ENCODE measurements at places on chromosomes 7 and 10.
A peak's percentile ranks its signal among the peaks of the same experiment; 100 is the strongest.

DNA sequence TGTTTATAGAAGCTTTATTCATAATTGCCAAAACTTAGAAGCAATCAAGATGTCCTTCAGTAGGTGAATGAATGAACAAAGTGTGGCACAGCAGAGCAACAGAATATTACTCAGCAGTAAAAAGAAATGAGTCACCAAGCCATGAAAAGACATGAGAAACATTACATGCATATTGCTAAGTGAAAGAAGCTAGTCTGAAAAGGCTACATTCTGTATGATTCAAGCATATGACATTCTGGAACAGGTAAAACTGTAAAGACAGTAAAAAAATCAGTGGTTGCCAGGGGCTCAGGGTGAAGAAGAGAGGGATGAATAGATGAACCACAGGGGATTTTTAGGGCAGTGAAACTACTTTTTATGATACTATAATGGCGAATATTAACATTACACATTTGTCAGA is 80.9 kb upstream of the APBB1IP start:
- H3K4me3 ChIP-seq, result no peak overlapping the region
- no peak overlapping the region for H3K27ac ChIP-seq
- no peak for DNase-seq
- no peaks in the 10 kb centered on the region for H3K36me3 ChIP-seq

DNA sequence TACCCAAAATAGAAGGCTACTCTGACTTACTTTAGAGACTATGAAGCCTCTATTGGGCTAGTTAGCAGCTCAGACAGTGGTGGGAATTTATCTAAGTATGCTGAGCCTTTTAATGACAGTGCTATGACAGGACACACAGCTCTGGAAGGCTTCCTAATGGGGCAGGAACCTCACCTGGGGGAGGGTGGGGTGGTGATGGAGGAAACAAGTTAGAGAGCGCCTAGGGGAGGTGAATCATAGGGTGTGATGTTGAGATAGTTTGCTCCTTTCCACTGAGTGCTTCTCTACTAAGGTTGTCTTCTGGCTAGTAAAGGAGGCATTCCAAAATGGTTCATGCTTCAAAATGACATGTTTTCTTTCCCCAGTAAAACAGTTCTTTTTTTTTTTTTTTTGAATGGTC is 42.1 kb downstream of the PPP1R9A start:
- no peak for DNase-seq
- H3K4me1 ChIP-seq, result no peaks in the 10 kb centered on the region
- no peak overlapping the region for H3K4me3 ChIP-seq
- H3K36me3 ChIP-seq, result no peaks in the 10 kb centered on the region
- no peak overlapping the region for H3K27ac ChIP-seq

DNA sequence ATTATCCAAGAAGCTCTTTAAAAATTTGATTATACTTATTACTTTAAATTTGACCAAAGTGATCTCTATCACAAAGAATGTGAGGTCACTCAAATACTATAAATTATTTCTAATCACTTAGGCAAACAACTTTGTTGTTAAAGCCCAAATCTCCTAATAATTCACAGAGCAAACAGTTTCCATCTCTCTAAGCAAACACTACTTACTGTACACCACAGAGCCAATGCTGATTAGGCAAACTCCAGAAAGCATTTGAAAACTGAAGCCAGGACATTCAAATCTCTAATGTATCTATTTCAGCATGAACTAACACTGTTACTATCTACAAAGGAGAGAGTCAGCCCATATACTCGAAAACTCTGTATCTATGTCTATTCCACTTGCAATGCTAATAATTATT is 107.1 kb downstream of the RNF32 start:
- H3K4me3 ChIP-seq, result no peak overlapping the region
- DNase-seq, result no peak
- H3K27me3 ChIP-seq, result no peaks in the 10 kb centered on the region
- H3K4me1 ChIP-seq, result no peaks in the 10 kb centered on the region

GRCh38 chr7:131320603-131321002 is 7.1 kb upstream of the MKLN1 start:
- no peak overlapping the region for H3K27ac ChIP-seq
- no peaks in the 10 kb centered on the region for H3K36me3 ChIP-seq
- H3K27me3 ChIP-seq, result no peaks in the 10 kb centered on the region
- no peak overlapping the region for H3K4me3 ChIP-seq

DNA sequence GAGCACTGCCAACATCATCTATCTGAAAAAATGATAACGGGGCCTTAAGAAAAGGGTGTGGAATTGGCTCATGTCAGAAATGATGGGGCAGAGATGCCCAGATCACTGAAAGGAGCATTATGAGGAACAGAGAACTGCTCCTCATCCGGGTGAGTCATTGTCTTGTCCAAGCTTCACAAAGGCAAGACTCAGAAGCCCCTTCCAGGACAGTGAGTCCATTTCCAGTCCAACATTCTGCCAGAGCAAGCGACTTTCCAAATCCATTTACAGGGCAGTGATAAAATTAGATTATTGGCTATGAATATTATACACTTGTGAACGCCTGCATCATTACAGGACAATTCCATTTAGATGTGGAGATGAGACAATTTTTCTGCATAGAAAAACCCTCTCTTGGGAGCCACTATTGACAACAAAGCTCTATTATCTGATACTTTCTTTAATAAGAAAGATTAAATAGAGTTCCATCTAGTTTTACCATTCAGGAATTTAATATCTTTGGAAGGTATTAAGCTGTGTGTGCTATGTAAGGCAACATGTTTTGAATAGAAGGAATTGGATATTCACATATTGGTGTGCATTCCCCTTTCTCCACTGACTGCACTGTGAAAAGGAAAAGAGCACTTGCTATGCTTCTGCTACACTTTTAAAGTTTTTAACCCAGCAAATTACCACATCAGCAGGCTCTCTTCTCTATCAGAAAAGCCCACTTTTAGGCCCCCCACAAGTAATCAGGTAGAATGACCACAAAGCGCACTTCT is 159.6 kb downstream of the NRP1 start:
- no peaks in the 10 kb centered on the region for H3K27me3 ChIP-seq
- H3K36me3 ChIP-seq, result no peaks in the 10 kb centered on the region
- H3K27ac ChIP-seq, result no peak overlapping the region
- H3K4me1 ChIP-seq, result no peaks in the 10 kb centered on the region

- no peak overlapping the region for H3K27ac ChIP-seq
- H3K36me3 ChIP-seq, result no peaks in the 10 kb centered on the region
- no peak for DNase-seq
- H3K4me1 ChIP-seq, result no peaks in the 10 kb centered on the region
- no peak overlapping the region for H3K4me3 ChIP-seq
These were observed 130.5 kb downstream of the PCLO start for GRCh38 chr7:83032195-83032594.

GRCh38 chr7:109895536-109895935 is 1195.4 kb upstream of the LRRN3 start:
- no peak overlapping the region for H3K27ac ChIP-seq
- no peak overlapping the region for H3K4me3 ChIP-seq
- H3K36me3 ChIP-seq, result no peaks in the 10 kb centered on the region
- H3K27me3 ChIP-seq, result no peaks in the 10 kb centered on the region

GRCh38 chr10:10438335-10439100 is 579.2 kb upstream of the CELF2 start:
- no peak overlapping the region for H3K4me3 ChIP-seq
- no peaks in the 10 kb centered on the region for H3K36me3 ChIP-seq
- no peaks in the 10 kb centered on the region for H3K27me3 ChIP-seq
- no peak overlapping the region for H3K27ac ChIP-seq

GRCh38 chr7:7761974-7762779 is 43.8 kb upstream of the RPA3 start:
- H3K4me1 ChIP-seq, result no peaks in the 10 kb centered on the region
- DNase-seq, result peak; percentile 85
- H3K27ac ChIP-seq, result peak overlapping the region; percentile 80

DNA sequence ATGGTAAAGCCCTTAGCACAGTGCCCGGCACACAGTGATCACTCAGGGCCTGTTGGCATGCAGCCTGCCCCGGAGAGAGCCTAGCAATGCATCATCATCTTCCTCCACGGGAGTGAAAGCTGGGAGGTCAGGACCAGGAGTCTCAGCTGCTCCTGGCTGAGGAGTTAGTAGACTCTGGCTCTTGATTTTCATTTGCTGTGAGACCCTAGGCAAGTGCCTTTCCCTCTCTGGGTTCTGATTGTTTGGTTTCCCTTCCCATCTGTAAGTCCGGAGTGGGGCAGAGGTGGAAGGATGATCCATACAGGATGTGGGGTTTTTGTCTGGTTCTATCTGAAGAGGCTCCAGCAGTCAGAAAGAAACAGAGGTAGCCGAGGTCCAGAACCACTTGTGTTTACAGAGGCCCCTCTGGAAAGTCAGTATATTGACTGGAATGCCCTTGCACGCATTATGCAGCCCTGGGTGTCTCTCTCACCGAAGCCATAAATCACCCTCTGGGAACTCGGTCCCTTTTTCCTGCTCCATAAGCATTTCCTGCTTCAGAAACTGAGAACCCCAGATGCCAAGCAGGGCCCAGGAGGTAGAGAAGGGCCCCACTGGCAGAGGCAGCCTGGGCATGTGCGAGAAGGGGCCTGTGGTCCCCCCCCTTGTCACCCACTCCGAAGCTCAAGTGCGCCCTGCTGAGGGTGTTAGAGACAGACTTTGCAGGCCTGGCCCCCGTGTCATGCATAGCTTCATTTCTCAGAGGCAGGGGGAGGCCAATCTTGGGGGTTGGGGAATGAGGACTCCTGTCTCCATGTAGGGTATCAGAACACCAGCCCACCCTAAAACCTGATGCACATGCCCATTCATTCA is 8.5 kb downstream of the UNC5B start:
- no peak for DNase-seq
- no peaks in the 10 kb centered on the region for H3K36me3 ChIP-seq
- H3K27ac ChIP-seq, result no peak overlapping the region
- H3K4me1 ChIP-seq, result peaks cover 20% of the 10 kb centered on the region

DNA sequence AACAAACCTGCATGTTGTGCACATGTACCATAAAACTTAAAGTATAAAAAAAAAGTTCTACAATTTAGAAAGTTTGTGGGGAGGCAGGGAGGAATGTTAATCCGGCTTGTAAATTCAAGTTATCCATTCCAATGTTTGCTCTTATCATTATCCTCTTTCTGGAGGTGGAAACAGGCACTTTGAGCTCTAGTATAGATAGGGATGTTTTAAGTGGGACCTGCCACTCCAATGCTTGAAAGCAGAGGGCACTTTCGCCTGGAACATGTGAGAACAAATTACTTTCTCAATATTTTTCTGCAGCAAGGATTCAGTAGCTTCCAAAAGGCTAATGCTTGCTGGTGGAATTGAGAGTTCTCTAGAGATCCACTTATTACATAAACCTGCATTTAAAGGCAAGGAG is 45.6 kb downstream of the FEZF1 start:
- peaks cover 6% of the 10 kb centered on the region for H3K27me3 ChIP-seq
- H3K36me3 ChIP-seq, result no peaks in the 10 kb centered on the region
- no peak overlapping the region for H3K27ac ChIP-seq

- DNase-seq, result peak; percentile 80
- H3K4me3 ChIP-seq, result no peak overlapping the region
- H3K4me1 ChIP-seq, result no peaks in the 10 kb centered on the region
These were observed 676.4 kb upstream of the NRP1 start for GRCh38 chr10:34010891-34011290.

- H3K4me3 ChIP-seq, result no peak overlapping the region
- H3K27me3 ChIP-seq, result no peaks in the 10 kb centered on the region
- no peak overlapping the region for H3K27ac ChIP-seq
- no peaks in the 10 kb centered on the region for H3K4me1 ChIP-seq
These were observed 22.2 kb upstream of the CNTNAP2 start for GRCh38 chr7:146094356-146094755.

- H3K27me3 ChIP-seq, result no peaks in the 10 kb centered on the region
- no peak overlapping the region for H3K27ac ChIP-seq
- DNase-seq, result no peak
These were observed 45.1 kb downstream of the CAMK1D start for GRCh38 chr10:12394241-12395033.

GRCh38 chr7:157690058-157690832 is 353.4 kb downstream of the DNAJB6 start:
- H3K36me3 ChIP-seq, result no peaks in the 10 kb centered on the region
- H3K27ac ChIP-seq, result no peak overlapping the region
- peak; percentile 64 for DNase-seq
- peaks cover 2% of the 10 kb centered on the region for H3K4me1 ChIP-seq
- peaks cover 92% of the 10 kb centered on the region for H3K27me3 ChIP-seq

- H3K27ac ChIP-seq, result no peak overlapping the region
- H3K27me3 ChIP-seq, result no peaks in the 10 kb centered on the region
- no peak overlapping the region for H3K4me3 ChIP-seq
These were observed 16.1 kb downstream of the MYOF start for GRCh38 chr10:93465806-93466675.

DNA sequence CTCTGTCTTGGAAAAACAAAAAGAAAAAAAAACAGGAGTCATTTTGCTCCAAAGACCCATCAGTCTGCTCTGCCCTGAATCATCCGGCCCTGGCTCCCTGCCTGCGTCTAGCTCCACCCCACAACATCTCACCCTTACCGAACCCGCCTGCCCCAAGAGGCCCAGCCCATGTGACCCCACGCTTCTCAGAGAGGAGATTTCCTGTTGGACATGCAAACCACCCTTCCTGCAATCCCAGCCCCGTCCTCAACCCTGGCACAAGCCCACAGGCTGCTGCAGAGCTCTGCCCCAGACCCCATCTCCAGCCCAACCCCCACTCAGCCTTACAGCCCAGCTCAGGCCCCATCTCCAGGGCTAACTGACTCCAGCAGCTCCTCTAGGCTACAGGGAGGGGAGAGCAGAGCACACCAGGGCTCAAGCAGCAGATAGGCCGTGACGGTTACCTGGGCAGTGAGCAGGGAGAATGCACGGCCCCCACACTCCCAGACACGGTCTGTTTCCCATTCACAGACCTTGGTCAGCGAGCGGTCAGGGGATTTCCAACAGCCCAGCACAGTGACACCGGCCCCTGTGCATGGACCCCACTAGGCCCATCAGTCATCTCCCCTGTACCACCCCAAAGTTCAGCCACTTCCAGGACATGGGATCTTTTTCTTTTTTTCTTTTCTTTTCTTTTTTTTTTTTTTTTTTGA is 69.9 kb upstream of the GTF2I start:
- H3K4me1 ChIP-seq, result peaks cover 6% of the 10 kb centered on the region
- peak; percentile 60 for DNase-seq
- H3K27me3 ChIP-seq, result no peaks in the 10 kb centered on the region
- no peak overlapping the region for H3K4me3 ChIP-seq

DNA sequence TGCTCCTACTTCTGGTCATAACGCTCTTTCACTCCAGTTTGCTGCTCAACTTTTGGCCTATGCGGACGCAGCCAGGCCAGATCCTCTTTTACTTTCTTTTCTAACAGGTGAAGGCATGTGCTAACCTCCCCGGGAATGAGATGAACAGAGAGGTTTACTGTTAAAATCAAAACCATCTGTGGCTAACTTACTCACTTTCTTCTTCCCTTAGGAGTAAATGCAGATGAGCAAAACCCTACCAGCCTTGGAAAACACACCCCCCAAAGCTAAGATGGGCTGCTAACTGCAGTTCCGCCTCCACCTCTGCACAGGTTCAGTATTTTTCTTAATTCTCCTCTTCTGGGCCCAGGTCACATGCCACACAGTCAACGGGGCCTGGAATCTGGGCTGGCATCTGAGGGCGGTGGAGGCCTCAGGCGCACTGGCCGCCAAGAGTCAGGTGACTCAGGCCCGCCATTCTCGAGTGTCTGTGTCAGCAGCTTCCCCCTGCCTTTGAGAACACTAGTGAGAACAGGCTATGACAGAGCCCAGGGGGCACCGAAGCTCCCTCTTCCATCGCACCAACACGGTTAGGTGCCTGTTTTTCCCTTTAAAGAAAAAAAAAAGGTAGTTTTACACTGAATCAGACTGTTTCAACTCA is 11.1 kb downstream of the FAM53B start:
- peaks cover 21% of the 10 kb centered on the region for H3K4me1 ChIP-seq
- H3K27ac ChIP-seq, result no peak overlapping the region
- H3K27me3 ChIP-seq, result no peaks in the 10 kb centered on the region
- H3K4me3 ChIP-seq, result no peak overlapping the region
- H3K36me3 ChIP-seq, result no peaks in the 10 kb centered on the region
- DNase-seq, result no peak
